ENCODE measurements at places on chromosomes 3 and 15.
A peak's percentile ranks its signal among the peaks of the same experiment; 100 is the strongest.

GRCh38 chr3:124520970-124521369 lies 209.3 kb upstream of the UMPS start:
- DNase-seq: no peak

GRCh38 chr3:22315925-22316324 lies 564.9 kb upstream of the ZNF385D start:
- no peak for DNase-seq

GRCh38 chr15:100159436-100159835 lies 182.3 kb downstream of the ADAMTS17 start:
- DNase-seq: no peak

- no peak for DNase-seq
Observed at GRCh38 chr3:120393761-120394160, 44.6 kb upstream of the LRRC58 start.

GRCh38 chr3:55180936-55181535 lies 253.2 kb upstream of the LRTM1 start:
- DNase-seq: peak; percentile 45

- DNase-seq: no peak
Observed at GRCh38 chr15:68699124-68699880, 120.5 kb downstream of the CORO2B start.

DNA sequence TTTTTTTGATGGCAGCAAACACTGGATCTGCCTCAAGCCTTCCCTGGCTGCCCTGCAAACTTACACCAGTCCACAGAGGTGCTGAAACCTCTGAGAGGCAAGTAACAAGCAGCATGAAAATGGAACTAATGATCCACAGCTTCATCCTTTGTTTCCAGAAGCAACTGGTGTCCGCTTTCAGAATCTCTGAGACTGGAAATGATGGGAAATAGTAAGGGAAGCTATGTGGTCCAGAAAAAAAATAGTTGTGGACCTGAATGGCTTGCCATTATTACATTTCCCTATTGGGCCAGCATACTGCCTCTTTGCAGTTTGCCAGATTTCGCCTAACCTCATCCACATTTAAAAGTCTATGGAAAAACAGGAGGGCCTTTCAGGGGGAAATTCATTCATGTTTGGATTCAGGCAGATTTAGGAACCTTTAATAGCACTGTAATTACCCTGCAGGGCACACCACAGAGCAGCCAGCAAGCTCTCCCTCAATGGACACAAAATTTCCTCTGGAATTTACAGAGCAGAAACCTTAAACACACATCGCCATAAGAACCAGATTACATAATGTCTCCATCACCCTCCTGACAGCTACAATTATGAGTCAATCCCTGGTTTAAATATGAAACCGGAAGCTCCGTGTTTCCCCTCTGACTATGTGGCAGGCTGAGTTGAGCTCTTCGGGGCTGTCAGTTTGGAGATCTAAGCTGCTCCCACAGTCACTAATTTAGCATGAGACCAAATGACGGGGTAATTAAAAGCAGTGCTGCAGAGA lies 134.4 kb downstream of the TMCO5A start:
- DNase-seq: peak; percentile 50

DNA sequence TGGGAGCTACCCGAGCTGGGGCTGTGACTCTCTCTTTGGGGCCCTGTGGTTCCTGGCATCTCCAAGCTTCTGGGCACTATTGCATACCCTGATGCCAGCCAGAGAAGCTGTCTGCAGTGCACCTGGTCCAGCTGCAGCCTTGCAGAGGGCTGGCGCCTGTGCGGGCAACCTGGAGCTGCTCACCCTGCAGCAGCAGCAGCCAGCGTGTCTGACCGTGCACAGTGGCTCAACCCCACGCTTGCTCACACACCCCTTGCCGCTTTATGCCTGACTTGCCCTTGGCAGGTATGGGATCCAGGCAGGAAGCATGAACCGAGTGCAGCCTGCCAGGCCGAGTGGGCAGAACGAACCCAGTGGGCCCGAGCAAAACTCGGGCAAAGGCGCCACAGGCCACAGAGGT lies 69.9 kb downstream of the GLB1 start:
- DNase-seq: no peak

GRCh38 chr3:64225695-64226499 lies 631 bp upstream of the PRICKLE2 start:
- no peak for DNase-seq

DNA sequence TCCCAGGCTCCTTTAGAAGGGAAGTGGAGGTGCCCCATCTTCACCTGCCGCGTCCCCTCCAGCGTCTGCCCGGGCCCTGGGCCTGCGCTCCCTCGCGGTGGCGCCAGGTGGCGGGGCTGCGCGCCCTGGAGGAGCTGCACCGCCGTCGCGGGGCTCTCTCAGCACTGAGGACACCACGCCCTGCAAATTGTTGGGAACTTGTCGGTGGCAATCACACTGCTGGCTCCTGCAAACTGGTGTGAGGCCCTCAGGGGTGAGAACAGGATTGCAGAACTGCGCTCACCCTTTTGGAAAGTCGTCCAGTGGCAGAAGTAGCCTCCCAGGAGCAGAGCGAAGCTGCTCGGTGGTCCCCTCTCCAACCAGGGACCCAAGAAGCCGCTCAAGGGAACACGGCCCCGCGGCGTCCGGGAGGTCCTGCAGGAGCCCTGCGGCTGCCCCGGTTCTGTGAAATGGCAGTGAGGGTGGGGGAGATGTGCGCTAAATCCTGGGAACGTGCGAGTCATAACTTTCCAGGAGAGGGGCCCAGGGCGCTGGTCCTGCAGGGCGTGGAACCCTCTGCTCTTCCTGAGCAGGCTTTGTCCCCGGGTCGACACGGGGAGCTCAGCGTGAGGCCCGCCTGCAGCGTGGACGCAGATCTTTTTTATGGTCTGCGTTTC lies 995 bp upstream of the LRRK1 start:
- DNase-seq: peak; percentile 26

GRCh38 chr15:56040081-56041035 lies 46.9 kb upstream of the NEDD4 start:
- no peak for DNase-seq

All from hippocampal formation (tissue), 2 donors.